Substantia nigra (tissue), 51 donors: ENCODE measurements at places on chromosomes 12 and 14.

- DNase-seq = no peak
Measured at GRCh38 chr14:103257211-103257962, 76.7 kb upstream of the EIF5 start.

GRCh38 chr14:24483604-24484252, 24.3 kb downstream of the CMA1 start:
- DNase-seq = no peak

GRCh38 chr14:67719866-67720265, 18.2 kb downstream of the RDH12 start:
- DNase-seq = no peak

DNA sequence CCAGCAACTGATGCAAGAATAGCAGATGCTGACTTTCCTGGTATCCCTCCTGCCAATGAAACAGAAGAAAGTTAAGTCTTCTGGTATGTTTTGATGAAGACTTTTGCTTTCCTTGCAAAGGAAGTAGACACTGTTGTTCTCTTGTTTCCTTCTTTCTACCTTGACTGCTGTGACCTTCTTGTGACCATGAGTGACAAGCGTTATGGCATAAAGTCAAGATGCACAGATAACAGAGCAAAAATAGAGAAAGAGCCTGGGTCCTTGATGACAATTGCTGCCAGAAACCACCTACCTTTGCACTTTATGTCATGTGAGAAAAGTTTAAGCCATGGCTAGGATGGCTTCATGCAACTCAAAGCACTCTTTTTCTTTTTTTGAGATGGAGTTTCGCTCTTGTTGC, 49.2 kb upstream of the LTA4H start:
- DNase-seq = no peak

DNA sequence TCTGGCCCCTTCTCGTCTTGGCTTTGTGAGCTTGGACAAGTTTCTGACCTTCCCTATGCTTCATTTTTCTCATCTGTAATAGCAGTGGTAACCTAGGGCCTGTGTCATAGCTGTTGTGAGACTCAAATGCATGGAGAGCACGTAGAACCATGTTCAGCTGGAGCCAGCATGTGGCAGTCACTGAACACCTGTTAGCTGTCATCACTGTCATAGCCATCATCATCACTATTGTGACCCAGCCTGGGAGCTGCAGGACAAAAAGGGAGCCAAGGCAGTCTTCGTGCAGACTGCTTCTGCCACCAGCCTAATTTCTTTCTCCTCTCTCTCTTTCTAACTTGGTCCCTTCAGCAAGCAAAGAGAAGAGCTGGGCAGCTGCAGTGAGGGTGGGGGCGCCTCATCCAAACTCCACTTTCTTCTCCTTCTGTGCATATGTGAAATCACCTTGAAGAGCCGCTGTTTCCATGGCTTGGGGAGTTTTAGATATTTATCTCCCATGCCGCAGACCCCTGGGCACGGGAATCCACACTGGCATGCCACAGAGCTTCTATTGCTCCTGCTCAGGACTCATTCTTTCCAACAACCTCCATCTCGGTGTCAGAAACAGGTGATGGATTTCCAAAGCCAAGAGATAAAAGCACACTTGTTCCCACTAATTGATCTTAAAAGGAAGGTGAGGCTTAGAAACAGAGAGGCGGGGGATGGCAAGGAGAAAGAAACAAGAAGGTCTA, 87.0 kb downstream of the SRRM4 start:
- DNase-seq = no peak

DNA sequence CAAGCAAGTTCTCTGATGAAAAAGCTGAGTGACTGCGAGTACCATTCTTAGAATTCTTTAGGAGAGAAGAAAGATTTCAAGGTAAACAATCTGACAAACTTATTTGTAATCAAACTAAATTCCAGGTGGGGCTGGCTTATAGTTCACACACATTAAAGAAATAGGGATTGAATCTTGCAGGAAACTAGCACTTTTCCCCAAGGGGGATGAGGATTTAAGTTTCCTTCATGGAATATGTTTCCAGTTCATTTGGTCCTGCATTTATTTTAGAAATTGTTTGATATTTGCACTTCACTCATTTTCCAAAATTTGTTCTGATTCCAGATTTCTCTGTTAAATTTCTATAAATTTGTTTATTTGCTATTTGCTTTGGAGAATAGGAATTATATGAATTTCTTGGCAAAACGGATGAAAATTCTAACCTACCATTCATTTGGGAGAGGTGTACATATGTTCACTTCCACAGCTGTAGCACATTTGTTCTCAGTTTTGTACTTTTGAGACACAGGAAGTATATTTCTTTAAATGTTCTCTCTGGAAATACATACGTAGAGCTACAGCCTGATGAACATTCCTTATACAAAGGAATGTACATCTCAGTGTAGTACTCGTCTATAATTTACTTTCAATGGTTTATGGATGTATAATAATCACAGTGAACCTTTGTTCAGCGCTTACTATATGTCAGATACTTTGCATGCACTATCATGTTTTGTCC, 145.5 kb downstream of the AKAP6 start:
- no peak for DNase-seq

- no peak for DNase-seq
Measured at GRCh38 chr12:109619002-109619604, 45.5 kb downstream of the MVK start.

- DNase-seq = no peak
Measured at GRCh38 chr14:72606879-72607278, 287.0 kb downstream of the DPF3 start.

DNA sequence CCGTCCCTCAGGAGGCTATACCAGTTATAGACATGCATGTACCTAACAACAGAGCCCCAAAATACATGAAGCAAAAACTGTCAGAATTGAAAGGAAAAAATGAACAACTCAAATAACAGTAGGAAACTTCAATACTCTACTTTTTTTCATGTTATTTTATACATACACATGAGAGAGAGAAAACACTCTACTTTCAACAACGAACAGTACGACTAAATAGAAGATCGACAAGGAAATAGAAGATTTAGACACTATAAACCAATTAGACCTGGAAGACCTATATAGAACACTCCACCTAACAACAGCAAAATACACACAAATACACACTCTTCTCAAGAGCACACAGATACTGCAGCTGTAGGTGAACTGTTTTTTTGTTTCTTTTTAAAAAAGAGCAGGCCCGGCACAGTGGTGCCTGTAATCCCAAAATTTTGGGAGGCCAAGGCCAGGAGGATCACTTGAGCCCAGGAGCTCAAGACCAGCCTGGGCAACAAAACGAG, 34.7 kb upstream of the PNMA1 start:
- no peak for DNase-seq

GRCh38 chr14:63892265-63892664, 39.5 kb downstream of the SYNE2 start:
- no peak for DNase-seq

GRCh38 chr12:113267621-113268020, 46.4 kb downstream of the TPCN1 start:
- no peak for DNase-seq

GRCh38 chr12:113005762-113006161, 27.4 kb downstream of the OAS2 start:
- no peak for DNase-seq

DNA sequence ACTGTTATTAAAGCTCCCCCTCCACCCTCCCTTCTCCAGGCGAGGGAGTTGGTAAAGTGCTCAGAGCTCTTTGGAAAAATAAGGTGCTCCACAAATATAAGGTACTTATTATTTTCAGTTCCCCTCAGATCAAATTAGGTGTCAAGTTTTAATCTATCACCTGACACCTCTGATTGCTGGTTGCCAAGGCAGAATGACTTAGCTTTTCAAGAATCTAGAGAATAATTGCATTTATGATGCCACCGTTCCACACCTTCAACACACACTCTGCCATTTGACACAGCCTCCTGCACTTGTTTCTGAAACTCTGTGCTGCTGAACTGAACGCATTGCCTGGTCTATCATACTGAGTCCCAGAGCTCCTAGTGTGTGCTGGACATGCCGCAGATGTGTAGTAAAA, 128.6 kb downstream of the CRACR2A start:
- DNase-seq = no peak

DNA sequence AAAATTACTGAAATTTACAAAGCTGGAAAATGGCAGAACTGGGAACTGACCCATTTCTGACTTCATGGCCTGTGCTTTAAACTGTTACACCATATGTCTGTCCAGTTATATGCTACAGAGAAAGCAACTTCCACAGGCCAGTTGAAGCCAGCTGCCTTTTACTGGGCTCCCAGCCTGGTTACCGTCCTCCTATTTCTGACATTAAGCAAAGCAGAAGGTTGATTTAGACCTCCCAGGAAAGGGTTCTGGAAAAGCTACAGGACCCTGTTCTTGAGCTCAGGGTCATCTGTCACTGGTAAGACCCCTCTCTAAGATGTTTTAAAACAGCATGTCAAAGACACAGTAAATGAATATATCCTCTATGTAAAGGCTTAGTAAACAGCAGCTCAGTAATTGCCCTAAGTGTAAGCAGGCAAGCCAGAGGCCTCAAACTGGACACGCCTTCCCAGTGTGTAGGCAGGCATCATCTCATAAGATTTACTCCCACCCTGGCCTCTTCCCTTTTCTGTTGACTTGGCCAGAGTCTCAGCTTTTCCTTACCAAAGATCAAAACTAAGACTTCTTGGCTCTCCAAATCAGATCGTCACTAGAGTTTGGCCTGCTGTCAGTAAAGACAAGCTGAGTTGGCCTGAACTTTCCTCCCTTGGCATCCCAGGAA, 55.4 kb upstream of the RNU6-8 start:
- DNase-seq = no peak

GRCh38 chr14:25887251-25887878, 710.5 kb downstream of the NOVA1 start:
- no peak for DNase-seq

DNA sequence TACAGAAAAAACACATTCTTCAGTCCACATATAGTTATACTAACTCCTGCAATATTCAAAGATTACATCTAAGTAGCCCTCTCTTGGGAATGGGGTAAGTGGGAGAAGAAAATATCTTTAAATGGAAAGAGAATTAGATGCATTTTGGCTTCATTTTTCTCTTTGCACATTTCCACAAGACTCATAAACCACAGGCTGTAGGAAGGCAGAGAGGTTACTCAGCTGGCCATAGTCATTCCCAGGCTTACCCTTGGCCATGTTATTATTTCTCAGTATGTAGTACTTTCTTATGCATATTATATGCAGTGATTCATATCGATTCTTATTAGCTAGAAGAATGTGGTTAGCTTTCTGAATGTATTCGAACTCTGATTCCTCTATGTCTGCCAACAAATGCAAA, 92.2 kb downstream of the PTPRR start:
- DNase-seq = no peak

DNA sequence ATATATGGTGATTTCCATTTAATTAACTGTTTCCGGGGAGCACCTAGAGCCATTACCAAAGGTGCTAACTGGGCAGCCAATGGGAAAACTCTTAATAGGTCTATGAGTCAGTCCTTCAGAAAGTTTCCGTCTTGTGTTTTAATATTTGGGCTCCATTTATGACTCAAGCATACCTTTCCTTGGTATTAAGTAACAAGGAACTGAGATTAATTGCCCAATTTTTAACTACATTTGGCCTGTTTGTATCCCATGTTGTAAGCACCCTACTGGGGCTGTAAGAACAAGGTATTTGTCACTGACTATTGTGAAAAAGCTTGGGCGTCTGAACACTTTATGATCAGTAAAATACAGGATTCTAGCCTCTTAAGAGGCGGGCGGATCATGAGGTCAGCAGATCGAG, 62.8 kb upstream of the FOXN3 start:
- DNase-seq = no peak

GRCh38 chr14:97187916-97188315, 390.7 kb downstream of the VRK1 start:
- DNase-seq = no peak

DNA sequence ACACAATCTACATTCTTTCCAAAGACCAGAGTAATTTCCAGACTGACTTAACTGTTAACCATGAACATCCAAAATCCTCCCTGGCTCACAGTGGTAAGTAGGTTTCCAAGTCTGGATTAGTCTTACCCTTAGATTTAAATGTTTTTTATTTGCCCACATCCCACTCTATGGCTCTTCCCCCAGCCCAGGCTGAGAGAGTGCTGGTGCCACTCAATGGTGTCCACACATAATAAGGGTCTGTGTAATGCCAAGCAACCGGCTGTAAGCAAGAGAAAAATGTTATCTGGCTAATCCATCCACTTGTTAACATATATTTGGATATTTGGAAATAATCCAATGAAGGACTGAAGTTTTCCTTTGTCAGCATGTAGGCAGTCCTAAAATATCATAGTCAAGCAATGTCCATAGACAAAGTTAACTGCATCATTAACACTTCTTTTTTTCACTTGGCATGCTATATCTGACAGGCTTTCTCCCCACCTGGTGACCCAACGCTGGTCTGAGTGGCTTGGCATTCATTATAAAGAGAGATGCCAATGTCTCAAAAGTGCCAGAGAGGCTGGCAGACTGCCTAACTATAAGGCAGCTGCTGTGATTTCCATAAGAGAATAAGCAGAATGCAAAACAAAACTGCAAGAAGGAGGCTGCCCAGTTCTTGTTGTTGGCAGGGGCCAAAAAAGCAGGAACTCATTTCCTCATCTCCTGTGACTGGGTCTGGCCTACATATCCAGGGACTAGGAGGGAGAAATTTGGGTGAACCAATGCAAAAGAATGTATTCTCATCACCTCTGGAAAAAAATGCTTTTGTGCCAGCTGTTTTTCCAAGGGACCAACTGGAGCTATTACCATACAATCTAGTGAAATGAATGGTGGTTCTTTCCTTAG, 13.9 kb upstream of the HOXC13 start:
- no peak for DNase-seq

DNA sequence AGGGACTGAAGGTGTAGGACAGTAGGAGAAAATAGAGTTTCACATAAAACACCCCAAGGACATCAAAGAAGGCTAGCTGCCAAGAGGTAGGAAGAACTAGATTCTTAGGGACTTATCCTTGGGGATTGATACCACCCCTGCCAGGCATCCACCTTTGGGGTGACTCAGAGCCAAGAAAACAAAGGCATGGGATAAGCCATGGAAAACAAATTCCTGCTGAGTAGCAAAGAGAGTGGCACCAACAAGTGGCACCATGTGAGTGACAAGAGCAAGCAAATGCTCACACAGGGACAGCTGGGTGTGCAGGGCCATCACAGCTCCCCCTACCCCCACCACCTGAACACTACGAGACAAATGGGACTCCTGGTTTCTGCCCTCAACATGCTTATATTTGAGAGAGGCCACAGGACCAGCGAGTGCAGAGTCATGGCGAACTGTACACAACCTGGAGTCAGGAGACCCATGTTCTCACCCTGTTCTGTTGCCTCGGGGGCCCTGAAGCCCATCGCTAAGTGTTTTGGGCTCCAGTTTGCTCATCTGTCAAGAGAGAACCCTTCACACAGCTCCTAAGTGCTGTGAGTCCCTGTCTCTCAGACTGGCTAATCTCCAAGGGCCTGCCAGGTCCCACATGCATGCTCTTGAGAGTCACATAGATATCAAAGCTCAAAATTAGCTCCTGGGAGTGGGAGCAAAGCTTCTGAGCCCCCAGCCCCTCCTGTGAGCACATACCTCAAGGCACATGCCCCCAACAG, 91.9 kb downstream of the DPF3 start:
- no peak for DNase-seq

DNA sequence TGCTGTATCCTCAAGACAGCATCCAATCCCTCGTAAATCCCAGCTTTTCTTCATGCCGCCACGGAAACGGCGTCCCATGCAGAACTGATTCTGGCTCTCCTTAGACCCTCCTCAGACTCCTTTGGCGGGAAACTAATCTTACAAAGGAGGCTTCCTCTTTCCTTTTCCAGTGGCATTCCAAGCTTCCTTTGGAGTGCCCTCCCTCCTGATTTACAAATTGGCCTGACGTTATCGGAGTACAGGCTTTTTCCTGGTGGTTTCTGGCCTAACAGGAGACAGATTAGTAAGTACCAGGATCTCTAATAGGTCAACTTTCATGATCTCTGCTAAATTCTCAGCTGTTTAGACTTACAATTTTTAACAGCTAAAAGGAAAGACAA, 1.3 kb upstream of the ZDHHC17 start:
- DNase-seq = no peak
